ENCODE measurements at places on chromosomes 16 and 17. TPM values are rescaled to one million over a fixed set of nuclear protein-coding genes. Genes with fewer than 3 reads are reported as not detected.
A peak's percentile ranks its signal among the peaks of the same experiment; 100 is the strongest.

MILR1 gene
- total RNA-seq, result 7.0 TPM

TNFSF13 gene
- total RNA-seq, result 2.2 TPM

GNG13 gene
- total RNA-seq, result not detected

ELMO3 gene
- total RNA-seq, result 0.80 TPM

ZNF771 gene
- total RNA-seq, result 6.9 TPM

CDRT15 gene
- total RNA-seq, result not detected

GRCh38 chr17:2266865-2267228 is 36.7 kb downstream of the SMG6 start:
- no peak overlapping the region for H3K4me3 ChIP-seq
- H3K27me3 ChIP-seq, result no peaks in the 10 kb centered on the region
- no peak for DNase-seq
- no peak overlapping the region for H3K27ac ChIP-seq
- H3K36me3 ChIP-seq, result peaks cover 17% of the 10 kb centered on the region
- H3K4me1 ChIP-seq, result peaks cover 6% of the 10 kb centered on the region

DNA sequence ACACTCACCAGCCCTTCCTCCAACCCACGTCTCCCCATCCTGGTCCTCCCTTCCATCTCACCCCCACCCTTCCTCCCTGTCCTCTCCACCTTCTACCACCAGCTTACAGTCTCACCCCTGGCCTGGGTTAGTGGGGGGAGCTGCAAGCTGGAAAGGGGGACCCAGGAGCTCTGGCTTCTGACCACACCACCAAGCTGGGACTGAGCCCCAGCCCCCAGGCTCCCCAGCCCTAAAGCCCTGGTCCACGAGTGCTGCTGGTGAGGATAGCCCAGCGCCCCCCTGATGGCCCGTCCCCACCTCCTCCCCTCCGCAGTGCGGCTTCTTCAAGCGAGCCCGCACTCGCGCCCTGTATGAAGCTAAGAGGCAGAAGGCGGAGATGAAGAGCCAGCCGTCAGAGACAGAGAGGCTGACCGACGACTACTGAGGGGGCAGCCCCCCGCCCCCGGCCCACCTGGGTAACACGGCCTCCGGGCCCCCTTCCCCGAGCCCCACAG is 7.2 kb upstream of the PDK2 start:
- no peak for DNase-seq
- H3K27ac ChIP-seq, result no peak overlapping the region
- no peaks in the 10 kb centered on the region for H3K27me3 ChIP-seq
- H3K4me1 ChIP-seq, result no peaks in the 10 kb centered on the region

- DNase-seq, result peak; percentile 32
- peaks cover 15% of the 10 kb centered on the region for H3K4me1 ChIP-seq
- H3K36me3 ChIP-seq, result peaks cover 34% of the 10 kb centered on the region
- peak within 1 kb of the TSS; percentile 100 for H3K27ac ChIP-seq
Observed at GRCh38 chr17:7328840-7329373, at the start of gene NEURL4. Gene NEURL4, minus strand, starts transcription at chr17:7329335. Its CDS starts 23 bp downstream, at chr17:7329312.

DNA sequence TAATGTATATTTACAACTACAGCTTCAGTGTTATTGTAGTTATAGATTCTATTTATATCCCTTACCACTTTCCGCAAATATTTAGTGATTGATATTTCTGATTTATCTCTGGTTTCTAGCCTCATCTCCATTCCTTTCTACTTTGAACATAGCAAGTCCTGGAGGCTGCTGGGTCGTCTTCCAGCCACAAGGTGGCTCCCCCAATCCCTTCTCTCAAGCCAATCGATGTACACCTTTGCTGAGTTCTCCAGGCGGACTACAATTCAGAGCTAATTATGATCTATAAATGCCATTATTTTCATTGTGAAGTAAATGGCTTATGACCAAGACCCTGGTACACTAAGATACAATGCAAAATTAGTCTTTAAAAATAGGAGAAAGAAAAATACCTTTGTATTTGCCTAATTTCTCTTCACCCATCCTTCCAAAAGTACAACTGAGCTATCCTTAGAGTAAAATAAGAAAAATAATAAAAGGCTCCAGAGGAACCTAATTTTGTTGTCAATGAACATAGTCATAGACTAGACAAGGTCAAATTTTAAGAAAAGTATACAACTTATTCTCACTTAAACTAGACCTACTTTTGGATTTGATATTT is 122.1 kb downstream of the SKAP1 start:
- no peaks in the 10 kb centered on the region for H3K36me3 ChIP-seq
- H3K27ac ChIP-seq, result no peak overlapping the region
- H3K27me3 ChIP-seq, result peaks cover 10% of the 10 kb centered on the region
- no peaks in the 10 kb centered on the region for H3K4me1 ChIP-seq
- H3K4me3 ChIP-seq, result no peak overlapping the region

DNA sequence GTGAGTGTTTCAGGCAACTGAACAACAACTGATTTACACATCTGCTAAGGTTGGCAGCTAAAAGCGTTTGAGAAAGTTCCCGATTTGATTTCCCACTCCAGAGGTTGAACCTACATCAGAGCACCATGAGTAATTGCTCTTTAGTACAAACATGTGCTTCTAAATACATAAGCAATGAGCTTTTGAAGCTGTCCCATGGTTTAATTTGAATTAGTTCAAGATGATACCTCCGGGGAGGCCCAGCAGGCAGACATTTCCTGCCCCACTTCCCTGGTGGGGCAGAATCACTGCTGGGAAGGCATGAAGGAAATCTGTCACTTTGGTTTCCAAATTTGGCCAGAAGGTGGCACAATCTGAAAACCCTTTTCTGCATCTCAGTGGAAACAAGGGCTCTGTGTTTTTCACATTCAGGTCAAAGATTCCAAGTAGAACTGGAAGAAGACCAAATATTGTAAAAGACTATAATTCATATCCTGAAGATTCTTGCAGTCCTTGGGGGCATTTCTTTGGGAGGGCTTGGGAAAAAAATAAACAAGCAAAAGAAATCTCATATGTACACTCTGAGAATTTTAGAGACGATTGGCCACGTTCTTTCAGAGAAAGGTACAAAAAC is 176.2 kb upstream of the FAM20A start:
- peaks cover 29% of the 10 kb centered on the region for H3K4me1 ChIP-seq
- H3K27ac ChIP-seq, result peak overlapping the region; percentile 83
- H3K36me3 ChIP-seq, result no peaks in the 10 kb centered on the region
- H3K4me3 ChIP-seq, result no peak overlapping the region
- H3K27me3 ChIP-seq, result no peaks in the 10 kb centered on the region

DNA sequence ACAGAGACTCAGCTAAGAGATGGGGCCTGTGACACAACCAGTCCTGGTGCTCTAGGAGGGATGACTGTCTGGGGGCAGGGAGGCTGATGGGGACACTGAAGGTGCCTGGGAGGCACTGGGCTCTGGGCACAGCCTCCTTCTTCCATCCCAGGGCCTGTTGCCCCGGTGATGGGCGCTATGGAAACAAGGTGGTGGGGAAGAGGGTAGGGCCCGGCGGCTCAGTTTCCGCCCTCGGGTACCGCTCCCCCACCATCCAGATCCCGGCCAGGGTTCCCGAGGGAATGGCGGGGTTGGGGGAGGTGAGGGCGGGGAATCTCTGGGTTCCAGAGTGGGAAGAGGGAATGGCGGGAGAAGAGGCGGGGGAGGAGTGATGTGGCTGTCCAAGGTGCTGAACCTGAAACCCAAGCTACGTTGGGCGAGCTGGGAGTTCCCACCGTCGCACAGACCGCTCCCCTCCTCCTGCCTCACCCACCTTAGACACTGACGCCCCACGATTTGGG is 981 bp downstream of the KCNH4 start:
- H3K36me3 ChIP-seq, result no peaks in the 10 kb centered on the region
- DNase-seq, result peak; percentile 63
- H3K27ac ChIP-seq, result no peak overlapping the region
- peaks cover 30% of the 10 kb centered on the region for H3K4me1 ChIP-seq
- peaks cover 58% of the 10 kb centered on the region for H3K27me3 ChIP-seq

DNA sequence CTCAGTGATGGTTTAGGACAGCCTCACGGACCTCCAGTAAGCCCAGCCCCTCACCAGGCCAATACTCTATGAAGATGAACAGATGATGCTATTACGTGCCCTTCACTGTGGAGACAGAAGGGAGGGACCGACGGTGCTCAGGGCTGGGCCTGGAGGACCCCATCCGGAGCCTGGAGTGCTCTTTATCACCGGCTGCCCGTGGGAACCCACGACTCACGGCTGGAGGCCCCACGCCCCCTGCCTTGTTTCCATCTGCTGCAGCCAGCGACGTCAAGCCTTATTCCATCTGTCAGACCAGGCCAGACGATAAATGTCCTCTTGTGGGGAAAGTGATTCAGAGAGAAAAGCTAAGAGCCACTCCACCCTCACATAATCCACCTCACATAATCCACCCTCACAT is 4.0 kb upstream of the TIMM22 start:
- no peak overlapping the region for H3K27ac ChIP-seq
- peaks cover 8% of the 10 kb centered on the region for H3K4me1 ChIP-seq
- DNase-seq, result no peak
- no peaks in the 10 kb centered on the region for H3K36me3 ChIP-seq

DNA sequence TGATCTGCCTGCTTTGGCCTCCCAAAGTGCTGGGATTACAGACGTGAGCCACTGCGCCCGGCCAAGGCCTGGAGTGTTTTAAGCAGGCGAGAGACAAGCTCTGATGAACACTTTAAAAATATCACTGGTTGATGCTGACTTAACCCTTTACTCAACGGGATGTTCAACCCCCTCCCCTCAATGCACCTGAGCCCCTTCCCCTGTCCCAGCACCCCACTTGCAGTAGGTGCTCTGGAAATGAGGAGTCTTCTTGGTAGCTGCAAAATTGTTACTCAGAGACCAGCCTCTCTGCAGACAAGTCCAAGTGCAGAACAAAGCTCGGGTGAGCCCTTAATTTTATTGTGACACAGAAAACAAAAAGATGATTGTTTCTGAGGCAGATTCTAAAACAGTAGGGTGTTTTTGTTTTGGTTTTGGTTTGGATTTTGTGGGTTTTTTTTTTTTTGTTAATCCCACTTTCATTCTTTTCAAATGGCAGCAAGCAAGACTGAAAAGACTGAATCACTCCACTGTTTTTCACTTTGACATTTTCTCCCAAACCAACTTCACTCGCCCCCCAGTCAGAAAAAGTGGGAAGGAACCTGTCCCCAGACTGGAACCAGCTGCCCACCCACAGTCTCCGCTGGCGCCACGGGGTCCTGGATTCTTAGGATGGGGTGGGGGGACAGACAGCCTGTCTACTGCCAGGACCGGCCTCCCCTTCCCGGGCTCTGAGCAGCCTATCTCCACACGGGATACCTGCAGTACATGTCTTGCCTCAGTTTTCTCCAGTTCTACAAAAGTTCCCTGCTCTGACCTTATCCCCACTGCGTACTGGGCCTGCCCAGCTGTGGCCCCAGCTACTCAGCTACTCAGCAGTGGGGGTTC is 5.2 kb upstream of the PLLP start:
- H3K4me3 ChIP-seq, result no peak overlapping the region
- no peaks in the 10 kb centered on the region for H3K36me3 ChIP-seq
- H3K27ac ChIP-seq, result no peak overlapping the region

- no peaks in the 10 kb centered on the region for H3K36me3 ChIP-seq
- no peak overlapping the region for H3K27ac ChIP-seq
- peaks cover 19% of the 10 kb centered on the region for H3K27me3 ChIP-seq
Observed at GRCh38 chr17:34615326-34615725, 35.9 kb downstream of the TMEM132E start.

DNA sequence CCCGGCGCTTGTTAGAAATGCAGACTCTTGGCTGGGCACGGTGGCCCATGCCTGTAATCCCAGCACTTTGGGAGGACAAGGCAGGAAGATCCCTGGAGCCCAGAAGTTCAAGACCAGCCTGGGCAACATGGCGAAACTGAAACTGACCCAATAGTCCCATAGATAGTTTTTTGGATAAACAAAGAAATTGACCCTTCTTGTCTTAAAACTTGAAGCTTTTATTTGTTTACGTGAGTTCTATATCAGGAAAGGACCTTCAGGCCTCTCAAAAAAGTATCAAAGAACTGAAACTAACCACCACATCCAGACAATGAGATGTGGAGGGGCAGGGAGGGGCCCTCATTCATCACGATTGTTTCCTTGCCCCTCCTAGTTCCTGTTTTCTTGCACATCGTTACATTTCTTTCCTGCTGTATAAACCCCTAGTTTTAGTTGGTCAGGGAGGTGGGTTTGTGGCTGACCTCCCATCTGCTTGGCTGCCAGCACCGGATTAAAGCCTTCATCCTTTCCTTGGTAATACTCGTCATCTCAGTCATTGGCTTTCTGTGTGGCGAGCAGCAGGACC is 29.9 kb upstream of the PRM1 start:
- H3K36me3 ChIP-seq, result no peaks in the 10 kb centered on the region
- H3K4me1 ChIP-seq, result peaks cover 10% of the 10 kb centered on the region
- no peaks in the 10 kb centered on the region for H3K27me3 ChIP-seq
- H3K4me3 ChIP-seq, result no peak overlapping the region
- H3K27ac ChIP-seq, result peak overlapping the region; percentile 47

DNA sequence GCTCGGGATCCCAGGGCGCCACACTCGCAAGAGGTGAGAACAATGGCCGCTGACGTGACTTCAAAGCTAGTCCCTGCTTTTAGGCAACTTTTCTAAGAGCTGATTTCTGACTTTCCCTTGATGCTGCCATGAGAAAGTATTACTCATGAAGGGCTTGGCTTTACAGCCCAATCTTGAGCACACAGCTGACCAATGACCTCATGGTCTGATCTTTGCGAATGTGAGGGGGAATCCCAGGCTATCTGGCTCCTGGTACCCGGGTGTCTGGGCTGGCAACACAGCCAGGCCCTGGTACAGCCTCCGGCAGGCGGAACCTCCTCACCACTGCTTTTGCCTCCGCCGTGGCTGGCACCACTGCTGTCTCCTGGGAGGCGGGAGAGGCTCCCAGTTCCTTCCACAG is 17.5 kb downstream of the NDUFAF8 start:
- peaks cover 45% of the 10 kb centered on the region for H3K36me3 ChIP-seq
- H3K27me3 ChIP-seq, result no peaks in the 10 kb centered on the region
- no peak overlapping the region for H3K27ac ChIP-seq
- H3K4me3 ChIP-seq, result no peak overlapping the region

- peak; percentile 10 for DNase-seq
- H3K36me3 ChIP-seq, result no peaks in the 10 kb centered on the region
- no peak overlapping the region for H3K4me3 ChIP-seq
Observed at GRCh38 chr16:19410435-19411171, 7.1 kb upstream of the TMC5 start.

DNA sequence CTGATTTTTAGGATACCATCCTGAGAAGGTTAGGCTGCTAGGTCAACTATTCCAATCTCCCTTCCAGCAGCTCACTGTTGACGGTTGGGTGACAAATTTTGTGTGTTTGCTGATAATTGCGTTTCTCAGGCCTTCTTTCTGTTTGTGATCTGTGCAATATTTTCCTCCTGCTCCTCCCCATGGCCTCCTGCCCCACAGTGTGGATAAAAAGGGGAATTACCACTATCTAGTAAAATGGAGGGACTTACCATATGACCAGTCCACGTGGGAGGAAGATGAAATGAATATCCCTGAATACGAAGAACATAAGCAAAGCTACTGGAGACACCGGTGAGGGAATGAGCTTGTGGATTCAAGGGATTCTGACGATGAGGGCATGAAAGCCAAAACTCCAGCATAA is 9.2 kb downstream of the CHD3 start:
- no peak overlapping the region for H3K4me3 ChIP-seq
- DNase-seq, result peak; percentile 80
- H3K27me3 ChIP-seq, result no peaks in the 10 kb centered on the region

Data from muscle of leg (tissue), 16 donors.